Kidney tubule cell (primary cell): ENCODE measurements at places on chromosomes 12 and 14.
A peak's percentile ranks its signal among the peaks of the same experiment; 100 is the strongest.

DNA sequence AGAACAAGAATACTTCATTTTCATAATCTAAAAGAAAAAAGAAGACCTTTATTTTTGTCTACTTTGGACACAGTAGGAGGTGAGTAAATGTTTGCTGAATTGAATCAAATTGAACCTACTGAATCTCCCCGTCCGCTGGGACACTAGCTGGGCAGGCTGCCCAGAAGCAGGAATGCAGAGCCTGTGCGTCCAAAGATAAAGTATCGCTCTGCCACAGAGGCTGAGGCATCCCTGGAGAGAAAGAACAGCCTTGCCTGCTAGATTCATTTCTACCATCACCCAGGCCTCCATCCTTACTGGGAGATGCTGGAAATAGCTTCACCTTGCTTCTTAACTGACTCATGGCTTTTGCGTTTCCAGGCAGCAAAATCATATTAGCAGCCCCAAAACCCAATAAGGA lies 64.1 kb upstream of the TSPAN11 start:
- DNase-seq: peak; percentile 39

DNA sequence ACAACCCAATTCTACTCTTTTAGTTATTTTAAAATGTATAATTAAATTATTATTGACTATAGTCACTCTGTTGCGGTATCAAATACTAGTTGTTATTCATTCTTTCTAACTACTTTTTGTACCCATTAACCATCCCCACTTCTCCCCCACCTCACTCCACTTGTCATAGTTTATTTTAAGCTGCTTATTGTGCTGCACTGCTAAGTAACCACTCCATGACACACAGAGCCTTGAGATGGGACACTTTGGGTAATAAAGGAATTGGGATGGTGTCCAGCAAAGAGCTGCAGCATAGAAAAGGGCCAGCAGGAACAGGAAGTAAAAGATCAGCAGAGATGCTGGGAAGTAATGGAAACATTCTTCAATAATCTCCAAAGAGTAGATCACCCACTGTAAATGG lies 123.0 kb downstream of the RPS29 start:
- peak; percentile 2 for DNase-seq

GRCh38 chr12:25924491-25925001 lies 33.9 kb upstream of the RASSF8 start:
- no peak for DNase-seq

GRCh38 chr12:85523197-85523596 lies 243.2 kb downstream of the ALX1 start:
- no peak for DNase-seq

- DNase-seq: peak; percentile 35
Measured at GRCh38 chr14:56874375-56874774, 64.1 kb upstream of the OTX2 start.

GRCh38 chr12:49703647-49704137 lies 3.5 kb downstream of the FMNL3 start:
- peak; percentile 67 for DNase-seq

DNA sequence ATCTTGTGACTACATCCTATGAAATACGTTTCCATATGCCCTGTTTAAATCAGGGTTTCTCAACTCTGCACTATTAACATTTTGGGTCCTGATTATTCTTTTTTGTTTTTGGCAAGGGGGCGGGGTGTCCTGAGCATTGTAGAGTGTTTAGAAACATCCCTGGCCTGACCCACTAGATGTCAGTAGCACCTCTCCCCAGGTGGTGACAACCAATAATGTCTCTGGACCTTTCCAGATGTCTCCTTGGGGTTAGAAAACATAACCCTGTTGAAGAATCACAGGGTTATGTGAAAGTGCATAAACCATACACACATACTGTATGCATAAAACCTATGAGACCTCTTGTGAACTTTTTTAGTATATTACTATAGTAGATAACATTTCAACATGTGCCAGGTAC lies 1.4 kb downstream of the ACAD10 start:
- peak; percentile 14 for DNase-seq

- DNase-seq: peak; percentile 33
Measured at GRCh38 chr12:52956987-52957386, 8.1 kb downstream of the KRT18 start.

DNA sequence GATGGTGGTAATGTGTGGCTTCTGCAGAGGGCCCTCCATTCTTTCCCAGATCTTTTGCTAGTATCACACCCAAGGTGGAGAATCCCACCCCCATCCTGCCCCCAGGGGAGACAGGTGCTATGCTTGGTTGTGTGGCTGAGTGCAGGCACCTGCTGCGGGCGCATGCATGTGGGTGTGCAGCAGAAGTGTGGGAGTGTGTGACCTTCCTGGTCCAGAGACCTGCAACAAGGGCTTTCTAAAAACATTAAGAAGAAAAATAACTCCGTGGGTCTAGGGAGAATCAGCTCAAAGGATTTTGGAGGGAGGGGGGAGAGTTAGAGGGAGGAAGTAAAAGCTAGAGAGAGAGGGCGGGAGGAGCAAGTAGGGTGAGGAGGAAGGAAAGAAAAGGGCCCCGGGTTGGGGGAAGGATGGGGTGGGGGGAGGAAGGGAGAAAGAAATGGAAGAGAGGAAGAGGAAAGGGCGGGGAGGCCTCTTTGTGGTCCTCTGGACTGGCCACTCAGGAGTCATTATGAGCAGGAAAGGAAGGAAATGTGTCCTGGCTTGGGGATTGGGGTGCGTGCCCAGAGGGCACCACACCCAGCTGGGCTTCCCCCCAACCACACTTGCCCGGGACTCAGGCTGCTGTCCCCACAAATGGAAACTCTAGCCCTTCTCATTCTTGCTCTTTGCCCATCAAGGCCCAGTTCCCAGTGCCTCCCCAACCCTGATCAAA lies 3.1 kb upstream of the FIGNL2 start:
- no peak for DNase-seq

DNA sequence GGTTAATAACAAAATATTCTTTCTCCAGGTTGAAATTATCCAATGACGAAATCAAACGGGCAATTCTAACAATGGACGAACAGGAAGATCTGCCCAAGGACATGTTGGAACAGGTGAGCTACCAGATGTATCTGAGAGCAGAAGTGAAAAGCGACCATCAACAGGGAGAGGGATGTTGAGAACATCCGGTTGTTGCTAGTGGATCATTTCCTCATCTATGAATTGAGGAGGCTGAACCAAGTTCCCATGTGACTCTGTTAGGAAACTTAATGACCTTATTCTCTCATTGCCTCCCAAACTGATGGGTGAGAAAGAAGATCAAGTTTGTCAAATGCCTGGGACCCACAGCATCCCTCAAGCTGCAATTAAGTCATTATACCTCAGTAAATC lies 117.7 kb downstream of the GPR135 start:
- DNase-seq: no peak

DNA sequence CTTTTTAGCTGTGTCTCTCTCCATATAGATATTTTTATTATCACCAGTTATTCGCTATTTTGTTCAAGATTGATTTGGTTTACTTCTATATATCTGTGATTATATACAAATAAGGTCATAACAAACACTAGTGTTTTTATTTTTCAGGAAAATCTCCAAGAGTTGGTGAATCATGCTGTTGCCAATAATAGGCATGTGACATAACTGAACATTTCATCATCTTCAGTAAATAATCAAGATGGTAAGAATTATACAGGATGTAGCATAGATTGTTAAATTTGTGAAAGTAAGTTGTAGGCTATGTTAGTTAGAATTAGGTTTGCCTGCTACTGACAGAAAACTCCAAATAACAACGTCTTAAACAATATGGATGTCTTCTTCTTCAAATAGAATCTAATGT lies 240.9 kb upstream of the PDE3A start:
- no peak for DNase-seq

- peak; percentile 53 for DNase-seq
Measured at GRCh38 chr12:69442894-69443293, 27.3 kb upstream of the FRS2 start.

- DNase-seq: no peak
Measured at GRCh38 chr12:79367032-79367589, 323.7 kb downstream of the PAWR start.

DNA sequence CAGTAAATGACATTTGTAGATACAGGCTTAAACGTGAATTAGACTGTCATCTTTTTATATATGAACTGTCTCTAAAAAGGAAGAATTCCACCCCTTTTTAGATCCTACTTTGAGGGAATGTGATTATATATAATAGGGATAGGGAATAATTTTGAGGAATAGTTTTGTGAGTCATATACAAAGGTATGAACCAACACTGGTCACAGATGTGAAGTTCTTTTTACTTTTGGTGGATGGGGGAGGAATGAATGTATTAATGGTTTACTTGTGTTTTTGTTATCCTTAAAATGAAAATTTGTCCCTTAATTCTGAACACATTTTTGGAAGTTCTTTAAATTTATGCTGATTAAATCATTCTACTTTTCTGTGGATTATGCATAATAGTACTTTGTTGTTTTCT lies 30.4 kb downstream of the FRS2 start:
- peak; percentile 44 for DNase-seq

GRCh38 chr14:50792051-50792477 lies 38.9 kb downstream of the NIN start:
- no peak for DNase-seq

DNA sequence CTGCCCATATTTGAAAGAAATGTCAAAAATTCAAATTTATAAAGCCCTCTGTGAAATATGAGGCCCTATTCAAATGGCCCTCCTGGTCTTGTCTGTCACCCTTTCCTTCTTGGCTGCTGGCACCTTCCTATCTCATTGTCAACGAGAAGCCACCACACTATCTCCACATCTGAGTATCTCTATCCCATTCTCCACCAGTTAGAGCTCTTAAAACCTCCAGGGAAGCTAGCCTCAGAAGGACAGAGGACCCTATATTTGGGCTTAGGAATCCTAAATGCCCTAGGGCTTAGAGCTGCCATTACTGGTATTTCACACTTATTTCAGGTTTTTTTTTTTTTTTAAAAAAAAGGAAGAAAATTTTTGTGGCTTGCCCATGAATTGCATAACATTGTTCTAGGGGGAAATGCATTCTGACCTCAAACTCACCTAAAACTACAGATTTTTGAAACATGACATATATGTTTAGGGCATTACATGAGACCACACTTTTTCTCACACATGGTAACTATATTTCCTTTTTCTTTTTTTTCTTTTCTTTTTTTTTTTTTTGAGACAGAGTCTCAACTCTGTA lies 25.0 kb downstream of the SLC25A21 start:
- DNase-seq: no peak

- DNase-seq: no peak
Measured at GRCh38 chr12:127398016-127398710, 868.8 kb upstream of the TMEM132C start.

GRCh38 chr14:69325646-69326265 lies 65.8 kb downstream of the GALNT16 start:
- DNase-seq: no peak

- peak; percentile 39 for DNase-seq
Measured at GRCh38 chr14:21408147-21408546, 24.3 kb upstream of the SUPT16H start.

DNA sequence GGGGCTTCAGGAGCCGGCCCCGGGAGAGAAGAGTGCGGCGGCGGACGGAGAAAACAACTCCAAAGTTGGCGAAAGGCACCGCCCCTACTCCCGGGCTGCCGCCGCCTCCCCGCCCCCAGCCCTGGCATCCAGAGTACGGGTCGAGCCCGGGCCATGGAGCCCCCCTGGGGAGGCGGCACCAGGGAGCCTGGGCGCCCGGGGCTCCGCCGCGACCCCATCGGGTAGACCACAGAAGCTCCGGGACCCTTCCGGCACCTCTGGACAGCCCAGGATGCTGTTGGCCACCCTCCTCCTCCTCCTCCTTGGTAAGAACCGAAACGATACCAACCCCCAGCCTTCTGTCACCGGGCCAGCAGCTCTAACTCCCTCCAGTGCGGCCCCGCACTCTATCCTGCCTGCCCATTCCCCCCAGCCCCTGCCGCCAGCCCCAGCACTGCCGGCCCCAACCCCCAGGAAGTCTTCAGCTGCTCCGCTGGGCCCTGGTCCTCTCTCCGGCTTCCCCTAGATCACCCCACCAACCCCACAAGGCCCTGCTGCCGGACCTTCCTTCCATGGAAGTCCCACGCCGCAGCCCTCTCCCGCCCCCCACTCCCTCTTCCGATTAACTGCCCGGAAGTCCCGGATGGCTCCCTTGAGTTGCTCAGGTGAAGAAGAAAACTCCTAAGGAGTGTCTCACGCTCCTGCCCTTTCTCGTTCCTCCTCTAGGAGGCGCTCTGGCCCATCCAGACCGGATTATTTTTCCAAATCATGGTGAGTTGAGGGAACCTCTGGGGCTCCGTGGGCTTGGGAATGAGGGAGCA lies 693 bp downstream of the LRP10 start:
- DNase-seq: peak; percentile 93

DNA sequence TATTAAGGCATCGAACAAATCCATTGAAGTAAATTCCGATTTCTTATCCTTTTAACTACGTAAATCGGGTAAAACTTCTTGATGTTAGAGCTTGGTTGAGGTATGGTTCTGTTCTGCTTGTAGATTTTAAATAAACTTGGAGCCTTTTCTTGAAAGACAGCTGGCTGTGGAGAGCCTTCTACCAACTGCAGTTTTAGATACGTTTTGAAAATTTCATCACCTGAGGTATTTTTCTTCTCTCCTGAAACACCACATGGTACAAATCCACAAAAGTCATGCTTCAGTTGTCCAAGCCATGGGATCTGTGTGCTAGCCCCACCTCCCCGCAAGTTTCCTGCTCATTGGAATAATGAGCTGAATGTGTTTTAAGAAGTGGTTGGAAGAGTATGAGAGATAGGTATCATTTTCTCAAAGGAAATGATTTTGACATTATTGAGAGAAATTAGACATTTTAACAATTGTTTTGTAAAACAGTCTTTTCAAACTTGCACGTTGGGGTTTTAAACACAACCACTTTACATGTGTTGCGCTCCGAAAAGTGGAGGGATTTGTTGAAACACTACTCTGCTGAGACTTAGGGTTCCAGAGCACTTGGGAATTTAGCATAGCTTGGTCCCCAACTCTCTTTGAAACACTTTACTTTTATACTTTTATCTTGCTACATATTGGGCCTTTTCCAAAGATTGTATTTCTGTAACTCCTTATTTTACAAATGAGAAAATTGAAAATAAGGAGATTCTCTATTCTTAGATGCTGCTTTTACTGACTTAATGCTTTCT lies 1.4 kb downstream of the PPM1A start:
- peak; percentile 74 for DNase-seq

GRCh38 chr12:103560604-103561101 lies 26.4 kb upstream of the STAB2 start:
- peak; percentile 100 for DNase-seq

GRCh38 chr12:28223025-28223554 lies 32.8 kb downstream of the CCDC91 start:
- no peak for DNase-seq

- DNase-seq: peak; percentile 30
Measured at GRCh38 chr12:113103756-113104450, 31.7 kb downstream of the RASAL1 start.

DNA sequence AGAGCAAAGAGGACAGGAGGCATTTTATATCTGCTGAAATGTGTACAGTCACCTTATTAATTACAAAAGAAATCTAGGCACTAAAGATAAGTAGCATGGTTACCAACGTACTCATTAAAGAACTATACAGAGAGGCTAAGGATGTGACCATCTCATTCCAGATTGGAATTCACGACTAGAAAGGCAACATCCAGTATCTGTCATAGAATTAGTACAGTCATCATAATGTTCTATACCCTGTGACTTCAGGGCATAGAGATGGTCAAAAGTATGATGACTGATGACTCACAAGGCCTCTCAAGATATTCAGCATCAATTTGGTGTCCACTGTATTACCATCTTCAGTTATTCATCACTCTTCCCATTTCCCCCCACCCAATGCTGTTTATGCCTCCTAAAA lies 144.0 kb upstream of the PLEKHG7 start:
- peak; percentile 79 for DNase-seq

- DNase-seq: no peak
Measured at GRCh38 chr12:3225154-3225795, 148.1 kb downstream of the TSPAN9 start.
